NCI-H460 (cell line): ENCODE measurements at places on chromosomes 7 and 10. TPM values are rescaled to one million over a fixed set of nuclear protein-coding genes. Genes with fewer than 3 reads are reported as not detected.
A peak's percentile ranks its signal among the peaks of the same experiment; 100 is the strongest.

DNA sequence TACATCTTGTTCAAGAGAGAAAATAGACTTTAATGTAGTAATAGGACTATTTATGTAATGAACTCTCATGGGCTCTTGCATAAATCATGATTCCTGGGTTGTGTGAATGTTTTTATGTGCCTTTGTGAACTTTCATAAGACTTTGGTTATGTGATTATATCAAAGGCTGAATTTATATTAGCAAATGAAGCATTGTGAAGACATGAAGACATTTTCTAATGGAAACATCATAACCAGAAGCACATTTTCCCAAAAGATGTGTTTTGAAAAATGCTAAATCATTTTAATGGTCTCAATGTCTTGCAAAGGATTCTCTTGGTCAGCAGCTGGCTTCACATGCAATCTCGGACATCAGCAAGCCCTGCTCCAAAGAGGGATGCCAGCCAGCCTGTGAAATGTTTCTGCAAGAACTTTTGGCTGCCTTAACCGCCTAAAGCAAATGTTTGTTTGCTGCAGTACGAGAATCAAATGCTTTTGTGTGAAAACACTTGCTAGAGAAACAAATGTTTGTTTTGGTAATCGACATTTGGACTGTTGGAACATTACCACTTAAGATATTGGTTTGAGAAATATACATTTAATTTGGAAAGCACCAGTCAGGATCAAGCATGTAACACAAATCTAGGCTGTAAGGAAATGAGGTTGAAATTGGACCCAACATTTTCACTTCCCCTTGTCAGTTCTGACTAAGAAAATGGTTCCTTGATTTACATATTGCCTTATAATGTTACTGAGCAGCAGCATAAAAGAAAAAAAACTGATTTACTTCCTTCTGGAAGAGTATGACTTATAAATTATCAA is 102.1 kb downstream of the RTKN2 start:
- no peak for DNase-seq

DNA sequence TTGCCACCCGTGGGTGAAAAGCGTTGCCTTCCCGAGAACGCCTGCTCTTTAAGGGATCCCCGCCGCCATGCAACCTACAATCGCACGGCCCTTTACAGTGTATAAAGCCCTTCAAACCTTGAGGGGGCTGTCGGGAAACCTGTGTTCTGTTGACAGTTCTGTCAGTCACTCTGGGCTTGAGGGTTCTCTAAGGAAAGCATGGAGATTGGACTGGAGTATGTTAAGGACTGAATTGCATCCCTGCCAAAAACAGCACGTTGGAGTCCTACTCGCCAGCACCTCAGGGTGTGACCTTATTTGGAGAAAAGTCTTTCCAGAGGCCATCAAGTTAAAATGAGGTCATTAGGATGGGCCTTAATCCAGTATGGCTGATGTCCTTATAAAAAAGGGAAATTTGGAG is 70.6 kb downstream of the PFKFB3 start:
- DNase-seq = no peak

DNA sequence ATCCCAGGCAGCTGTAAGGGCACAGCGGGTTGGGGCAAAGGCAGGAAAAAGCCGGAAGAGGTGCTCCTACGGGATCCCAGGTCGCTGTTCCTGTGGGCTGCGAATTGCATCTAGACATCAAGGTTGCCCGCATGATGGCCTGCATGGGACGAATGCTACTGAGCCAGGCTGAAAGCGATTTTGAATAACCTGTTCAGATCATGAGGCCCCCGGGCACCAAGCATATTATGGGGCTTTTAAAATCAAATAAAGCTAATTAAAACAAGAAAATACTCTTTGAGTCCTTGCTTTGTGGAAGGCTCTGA is 37.1 kb downstream of the CAMK2B start:
- no peak for DNase-seq

DNA sequence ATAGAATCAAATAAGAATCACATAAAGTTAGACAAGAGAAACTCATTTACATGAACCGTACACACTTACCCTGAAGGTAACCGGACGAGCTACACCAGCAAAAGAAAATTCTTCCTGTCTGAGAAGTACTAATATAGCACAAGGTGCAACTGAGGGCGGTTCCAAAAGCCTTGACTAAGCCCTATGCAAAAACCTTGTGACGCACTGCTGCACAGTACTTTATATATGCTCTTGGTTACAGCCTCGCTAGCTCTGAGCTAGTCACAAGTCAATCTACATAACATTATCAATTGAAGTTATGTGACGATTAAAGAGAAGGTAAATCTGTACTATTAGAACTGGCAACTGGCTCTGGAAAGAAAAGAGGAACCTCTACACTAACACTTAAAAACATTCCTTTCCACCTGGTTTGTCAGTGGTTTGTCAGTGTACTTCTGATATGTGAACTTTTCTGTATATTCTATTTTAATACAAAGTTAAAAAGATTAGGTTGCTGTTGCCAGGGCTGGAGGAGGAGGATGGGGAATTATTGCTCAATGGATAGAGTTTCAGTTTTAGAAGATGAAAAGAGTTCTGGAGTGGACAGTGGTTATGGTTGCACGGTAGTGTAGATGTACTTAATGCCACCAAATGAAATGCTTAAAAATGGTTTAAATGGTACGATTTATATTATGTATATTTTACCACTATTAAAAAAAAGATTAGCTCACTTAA is 21.6 kb downstream of the NT5C3A start:
- DNase-seq = peak; percentile 56

SDK1 gene
- total RNA-seq = 1.1 and 1.7 TPM in 2 replicates

GRCh38 chr10:70583669-70584037 is 18.9 kb downstream of the PRF1 start:
- no peak for DNase-seq

GNG11 gene
- 62.8 and 66.1 TPM in 2 replicates for total RNA-seq

CYP3A5 gene
- total RNA-seq = 0.17 and 0.74 TPM in 2 replicates

DNA sequence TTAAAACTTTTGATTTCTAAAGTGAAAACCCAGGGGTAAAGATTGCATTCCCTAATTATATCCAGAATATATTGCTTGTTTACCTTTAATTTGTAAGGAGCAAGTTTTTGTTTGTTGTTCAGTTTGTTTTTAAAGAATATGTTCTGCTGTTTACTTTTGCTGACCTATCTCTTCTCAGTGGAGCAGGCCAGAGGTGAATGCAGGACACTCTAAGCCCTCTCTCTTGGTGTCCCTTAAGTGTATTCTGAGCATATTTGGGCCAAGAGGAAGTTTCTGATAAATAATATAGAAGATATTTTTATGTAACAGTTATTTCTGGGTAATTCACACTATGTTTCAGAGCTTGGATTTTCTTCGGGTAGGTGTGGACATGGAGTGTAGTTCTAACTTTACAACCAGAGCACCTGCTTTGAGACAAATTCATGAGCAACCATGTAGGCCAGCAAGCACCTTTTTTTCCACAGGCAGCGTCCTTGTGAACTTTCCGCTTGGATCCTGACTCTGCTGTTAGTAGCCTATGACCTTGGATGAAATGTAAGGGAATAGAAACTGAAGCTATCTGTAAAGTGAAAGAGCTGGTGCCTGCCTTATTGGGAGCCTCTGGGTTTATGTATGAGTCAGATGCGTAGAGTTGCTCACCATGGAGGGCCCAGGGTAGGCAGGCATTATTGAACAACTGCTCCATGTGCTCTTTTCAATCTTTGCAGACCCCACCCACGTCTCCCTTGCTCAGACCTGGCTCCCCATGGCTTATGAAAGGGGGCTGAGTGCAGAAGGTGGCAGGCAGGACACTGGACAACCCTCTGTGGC is 16.1 kb downstream of the OGDH start:
- DNase-seq = no peak

GRCh38 chr7:96144260-96144526 is 177.7 kb downstream of the SLC25A13 start:
- no peak for DNase-seq

DNA sequence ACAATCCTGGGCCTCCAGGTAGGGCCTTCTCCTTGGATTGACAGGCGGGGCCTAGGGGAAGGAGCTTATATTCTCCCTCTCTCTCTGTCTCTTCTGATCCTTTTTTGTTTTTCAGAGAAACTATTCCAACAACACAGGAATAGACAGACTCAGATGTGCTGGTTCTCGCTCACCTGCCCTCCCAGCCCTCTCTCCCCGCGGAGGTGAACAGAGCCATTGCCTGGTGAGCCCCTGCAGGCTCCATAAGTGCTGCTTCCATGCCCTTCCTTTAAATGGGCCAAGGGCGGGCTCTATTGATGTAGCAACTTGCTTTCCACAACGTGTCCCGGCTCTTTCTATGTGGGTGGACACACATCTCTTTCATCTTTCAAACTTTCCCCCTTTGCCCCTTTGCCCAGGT is 47.2 kb upstream of the IGFBP3 start:
- no peak for DNase-seq

ANKRD30A gene
- not detected in 2 replicates for total RNA-seq

COL1A2 gene
- not detected in 2 replicates for total RNA-seq

TEX47 gene
- total RNA-seq = not detected in 2 replicates

DNA sequence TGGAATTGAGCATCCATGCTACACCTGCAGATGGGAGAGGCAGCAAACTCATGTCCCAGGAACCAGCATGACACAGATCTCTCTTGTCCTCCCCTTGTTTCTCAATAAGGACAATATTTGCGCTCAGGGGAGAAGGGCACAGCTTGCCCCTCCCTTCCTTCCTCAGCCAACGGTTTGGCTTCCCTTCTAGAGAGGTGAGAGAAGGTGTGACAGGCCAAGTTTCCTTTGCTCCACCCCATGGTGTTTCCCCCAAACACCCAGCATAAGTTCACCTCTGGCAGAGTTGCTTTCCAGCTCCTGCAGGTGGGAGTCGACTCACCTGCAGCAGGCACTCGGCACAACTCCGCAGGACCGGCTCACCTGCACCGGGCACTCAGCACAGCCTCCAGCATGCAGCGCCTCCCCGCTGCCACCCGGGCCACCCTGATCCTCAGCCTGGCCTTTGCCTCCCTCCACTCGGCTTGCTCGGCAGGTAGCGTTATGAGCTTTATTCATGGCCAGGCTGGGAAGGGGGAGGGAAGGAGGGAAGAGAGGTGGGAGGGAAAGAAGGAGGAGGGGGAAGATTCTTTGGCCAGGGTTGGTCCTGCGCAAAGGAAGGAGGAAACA is at the start of the genes ATP6V0A4 and TMEM213:
Gene ATP6V0A4, minus strand, starts transcription at position 482 of the 606 bp plus-strand sequence. CDS start 26,949 bp downstream, outside the sequence.
Gene TMEM213, plus strand, starts transcription at position 280 of the 606 bp plus-strand sequence. Its CDS starts 111 bp downstream, at position 391.
- DNase-seq = no peak

SPACDR gene
- total RNA-seq = 0.27 and 0.43 TPM in 2 replicates

GRCh38 chr7:141097430-141097829 is 23.6 kb downstream of the TMEM178B start:
- no peak for DNase-seq

GRCh38 chr10:50461123-50461522 is 162.6 kb downstream of the SGMS1 start:
- no peak for DNase-seq

- DNase-seq = peak; percentile 72
These were observed 86.1 kb upstream of the DNAJB6 start for GRCh38 chr7:157250605-157251228.

NXPH1 gene
- 1.1 and 2.4 TPM in 2 replicates for total RNA-seq

DNA sequence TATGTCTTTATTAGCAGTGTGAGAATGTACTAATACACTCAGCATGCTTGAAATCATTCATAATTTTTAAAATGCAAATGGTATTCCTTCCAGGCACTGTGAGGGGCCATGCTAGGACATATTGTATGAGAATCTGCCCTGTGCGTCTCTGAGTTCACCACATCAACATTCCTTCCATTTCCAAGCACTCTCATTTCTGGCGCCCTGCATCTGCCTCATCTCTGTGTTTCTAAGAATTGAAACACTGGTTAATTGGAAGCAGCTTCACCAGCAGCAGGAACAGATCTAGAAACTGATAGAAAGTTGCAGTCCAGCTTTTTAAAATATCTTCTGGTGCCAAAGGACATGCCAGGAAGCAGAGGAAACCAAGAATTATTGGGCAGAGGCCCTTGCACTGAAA is 555.9 kb upstream of the DPP6 start:
- no peak for DNase-seq

TAS2R38 gene
- total RNA-seq = not detected in 2 replicates

DNA sequence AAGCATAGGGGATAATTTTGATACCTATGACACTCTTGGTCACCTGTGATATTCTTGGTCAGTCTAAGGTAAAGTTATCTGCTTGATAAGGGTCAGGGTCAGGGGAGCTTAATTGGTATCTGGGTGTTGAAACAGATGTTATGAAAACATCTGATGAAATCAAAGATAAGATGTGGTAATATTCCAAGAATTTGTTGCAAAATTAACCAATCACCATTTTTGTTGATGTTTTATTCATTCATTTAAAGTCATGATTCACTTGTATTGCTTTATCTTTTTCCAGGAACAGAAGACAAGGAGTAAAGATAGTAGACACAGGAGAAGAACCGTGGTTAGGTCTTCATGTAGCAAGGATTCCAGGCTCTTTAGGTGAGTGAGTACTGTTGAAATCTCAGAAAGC is 103.1 kb downstream of the SEMA3C start:
- no peak for DNase-seq

DNA sequence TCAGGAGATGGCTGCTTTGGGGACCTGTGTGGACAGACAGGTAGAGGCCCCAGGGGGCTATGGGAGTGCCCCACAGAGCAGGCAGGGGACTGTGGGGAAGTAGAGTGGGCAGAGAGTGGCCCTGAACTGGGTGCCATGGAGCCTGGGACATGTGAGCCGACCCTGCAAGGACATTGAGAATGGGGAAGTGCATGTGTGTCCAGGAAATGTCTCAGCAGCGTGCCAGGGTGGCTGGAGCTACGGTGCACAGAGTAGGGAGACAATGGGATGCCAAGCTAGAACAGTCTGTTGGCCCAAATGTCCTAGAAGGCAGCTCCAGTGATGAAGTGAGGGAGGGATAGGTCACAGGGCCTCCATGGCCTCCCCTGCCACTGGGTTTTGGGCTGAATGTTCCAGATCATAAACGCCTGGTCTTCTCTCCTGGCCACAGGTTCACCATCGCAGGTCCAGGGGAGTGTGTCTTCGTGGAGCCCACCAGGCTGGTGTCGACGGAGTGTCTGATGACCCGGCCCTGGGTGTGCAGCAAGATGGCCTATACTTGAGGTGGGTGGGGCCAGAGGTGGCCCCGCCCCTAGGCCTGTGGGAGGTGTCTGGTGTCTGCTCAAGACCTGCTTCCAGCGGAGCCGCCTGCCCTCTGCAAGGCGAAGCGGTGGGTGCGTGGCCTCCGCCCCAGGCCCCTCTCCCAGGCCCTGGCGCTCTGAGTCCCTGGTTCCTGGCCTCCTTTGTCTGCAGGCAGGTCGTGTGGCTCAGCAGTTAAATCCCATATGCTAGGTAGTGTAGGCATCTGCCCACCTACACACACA is 20.5 kb downstream of the CLEC2L start:
- no peak for DNase-seq

DNA sequence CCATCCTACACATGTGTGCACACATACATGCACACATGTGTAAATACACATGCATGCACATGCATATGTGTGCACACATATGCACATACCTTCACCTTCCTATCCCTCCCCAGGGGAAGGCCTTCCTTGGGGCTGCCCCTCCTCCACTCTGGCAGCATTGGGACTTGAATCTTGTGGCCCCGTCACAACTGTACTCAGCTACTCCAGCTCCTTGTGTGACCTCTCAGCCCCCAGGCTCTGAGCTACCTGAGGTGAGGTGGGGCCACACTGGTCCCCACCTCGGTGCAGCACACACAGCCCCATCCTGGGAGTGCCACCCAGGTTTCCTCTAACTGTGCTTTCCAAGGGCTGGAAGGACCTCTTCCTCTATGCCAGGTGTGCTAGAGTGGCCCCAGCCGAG is 116.0 kb downstream of the LHPP start:
- DNase-seq = no peak

PDE1C gene
- 46.5 and 48.7 TPM in 2 replicates for total RNA-seq

TSPAN14 gene
- 14.2 and 17.3 TPM in 2 replicates for total RNA-seq

- DNase-seq = no peak
These were observed 237.5 kb upstream of the TCF7L2 start for GRCh38 chr10:112712536-112712935.

- DNase-seq = peak; percentile 62
These were observed 78.3 kb downstream of the SLC25A40 start for GRCh38 chr7:87797798-87798403.

GRCh38 chr7:137501562-137501961 is 158.0 kb upstream of the PTN start:
- no peak for DNase-seq
